ENCODE measurements at places on chromosomes 5 and 9. TPM values are rescaled to one million over a fixed set of nuclear protein-coding genes. Genes with fewer than 3 reads are reported as not detected.

The RASEF gene
- 2.0 TPM for total RNA-seq

The SHISAL2B gene
- not detected for total RNA-seq

The IL12B gene
- total RNA-seq, result not detected

The CEL gene
- 3.0 TPM for total RNA-seq

All from mammary epithelial cell (primary cell).